ENCODE measurements at places on chromosomes 2 and 18.

GRCh38 chr2:235365743-235366142, 128.1 kb upstream of the AGAP1 start:
- no peak for DNase-seq

- peak; percentile 81 for DNase-seq
Measured at GRCh38 chr18:10239103-10239502, 215.3 kb upstream of the APCDD1 start.

DNA sequence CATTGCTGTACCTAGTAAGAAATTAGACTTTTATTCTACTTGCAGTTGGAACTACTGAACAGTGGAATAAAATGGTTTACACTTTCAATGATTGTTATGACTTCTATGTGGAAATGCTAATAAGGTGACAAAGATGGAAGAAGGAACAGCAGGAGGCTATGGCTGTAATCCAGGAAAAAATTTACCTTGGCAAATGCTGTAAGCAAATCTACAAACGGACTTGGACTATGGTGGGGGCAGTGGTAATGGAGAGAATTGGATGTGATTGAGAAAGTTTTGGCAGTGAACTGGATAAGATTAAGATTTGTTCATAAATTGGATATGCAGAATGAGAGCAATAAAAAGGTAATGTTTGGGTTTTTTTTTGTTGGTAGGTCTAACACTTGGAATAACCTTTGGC, 111.0 kb upstream of the ERBB4 start:
- DNase-seq, result no peak

DNA sequence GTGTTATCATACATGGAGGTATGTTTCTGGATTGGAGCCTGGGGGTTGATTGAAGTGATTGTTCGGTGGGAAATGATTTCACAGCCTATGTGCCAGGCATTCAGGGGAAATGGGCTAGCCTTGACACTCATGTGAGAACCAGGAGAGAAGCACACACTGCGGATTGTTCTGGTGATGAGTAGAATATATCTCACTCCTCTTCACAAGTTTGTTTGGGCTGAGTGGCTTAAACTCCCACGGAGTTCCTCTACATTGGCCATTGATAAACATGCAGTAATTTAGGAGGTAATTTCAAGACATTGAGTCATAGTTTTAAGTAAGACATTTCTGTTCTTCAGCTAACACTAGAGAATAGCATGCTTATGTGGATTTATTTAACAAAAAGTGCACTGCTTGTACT, 498.9 kb upstream of the NETO1 start:
- peak; percentile 2 for DNase-seq

- DNase-seq, result peak; percentile 43
Measured at GRCh38 chr2:36770542-36771287, 74.2 kb downstream of the VIT start.

- no peak for DNase-seq
Measured at GRCh38 chr2:204187229-204188083, 250.9 kb downstream of the ICOS start.

All from fibroblast of villous mesenchyme (primary cell).